ENCODE measurements at places on chromosomes 12 and 14. TPM values are rescaled to one million over a fixed set of nuclear protein-coding genes. Genes with fewer than 3 reads are reported as not detected.

DNA sequence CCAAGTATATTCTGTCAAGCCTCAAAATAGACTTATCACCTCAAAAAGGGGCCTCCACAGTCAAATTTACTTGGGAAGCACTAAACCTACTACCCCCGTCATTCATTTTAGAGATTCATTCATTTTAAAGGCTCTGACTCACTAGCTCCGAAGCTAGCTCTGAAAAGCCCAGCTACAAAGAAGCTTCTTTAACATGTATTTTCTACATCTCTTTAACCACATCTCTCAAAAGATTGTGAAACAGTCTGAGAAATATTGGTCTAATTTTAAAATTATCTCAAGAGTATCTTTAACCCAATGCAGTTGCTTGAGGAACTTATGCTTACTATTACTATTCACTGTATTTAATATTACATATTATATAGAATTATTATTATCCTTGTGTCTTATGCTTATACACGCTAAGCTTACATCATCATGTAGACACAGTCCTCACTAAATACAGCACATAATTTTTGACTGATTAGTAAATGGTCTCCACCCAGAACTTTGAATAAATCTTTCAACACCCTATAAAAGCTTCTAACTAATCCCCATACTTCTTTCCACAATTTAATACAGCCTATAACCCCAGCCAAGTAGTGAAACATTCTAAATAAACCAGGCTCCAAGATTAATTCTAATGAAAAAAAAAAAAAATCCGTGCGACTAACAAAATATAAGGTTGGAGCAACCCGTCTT is 7.8 kb downstream of the NT5DC3 start:
- peaks cover 12% of the 10 kb centered on the region for H3K36me3 ChIP-seq
- H3K27me3 ChIP-seq, result peaks cover 9% of the 10 kb centered on the region
- DNase-seq, result no peak
- peaks cover 15% of the 10 kb centered on the region for H3K4me1 ChIP-seq

DNA sequence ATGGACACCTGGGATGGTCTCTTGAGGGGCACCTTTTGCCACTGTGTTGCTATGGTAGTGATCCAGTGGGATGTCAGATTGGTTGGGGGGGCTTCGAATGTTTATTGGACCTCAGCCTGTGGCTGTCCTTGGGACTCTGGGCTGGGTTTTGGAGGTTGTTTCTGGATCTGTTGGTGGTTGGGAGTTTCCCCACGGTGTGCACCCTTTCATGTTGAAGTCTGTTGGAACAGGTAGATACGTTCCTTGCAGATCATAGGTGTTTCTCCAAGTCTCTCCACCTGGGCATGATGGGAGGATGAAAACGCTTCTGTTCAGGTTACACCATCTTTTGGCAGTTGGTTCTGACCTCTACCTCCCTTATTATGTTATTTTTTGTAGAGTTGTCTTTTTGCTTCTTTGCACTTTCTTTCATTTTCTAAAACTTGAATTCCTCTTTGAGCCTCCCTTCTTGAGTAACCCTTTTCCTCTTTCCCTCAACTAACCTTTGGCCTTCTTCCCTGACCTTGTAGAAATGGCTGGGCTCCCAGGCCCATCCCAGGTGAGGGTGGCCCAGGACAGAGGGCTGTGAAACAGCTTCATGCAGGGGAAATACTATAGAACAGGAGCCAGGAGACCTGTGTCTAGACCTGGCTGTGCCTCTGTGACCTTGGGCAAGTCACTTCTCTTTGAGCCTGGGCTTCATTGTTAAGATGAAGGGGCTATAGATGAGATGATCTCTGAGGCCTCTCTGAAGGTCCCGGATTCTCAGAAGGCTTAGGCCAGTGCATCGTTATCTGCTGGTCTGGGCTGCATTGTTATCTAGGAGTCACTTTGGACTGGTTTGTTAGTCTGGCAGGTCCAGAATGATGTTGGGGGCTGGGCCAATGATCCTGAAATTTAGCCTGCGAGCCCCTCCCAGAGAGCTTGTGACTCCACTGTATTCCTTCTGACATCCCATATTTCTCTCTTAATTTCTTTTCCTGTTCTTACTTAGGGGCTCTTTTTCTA is 2.0 kb downstream of the ATN1 start:
- peak overlapping the region; percentile 99 for H3K4me3 ChIP-seq
- no peaks in the 10 kb centered on the region for H3K27me3 ChIP-seq
- peaks cover 57% of the 10 kb centered on the region for H3K4me1 ChIP-seq
- H3K27ac ChIP-seq, result peak overlapping the region; percentile 95
- peaks cover 12% of the 10 kb centered on the region for H3K36me3 ChIP-seq

DNA sequence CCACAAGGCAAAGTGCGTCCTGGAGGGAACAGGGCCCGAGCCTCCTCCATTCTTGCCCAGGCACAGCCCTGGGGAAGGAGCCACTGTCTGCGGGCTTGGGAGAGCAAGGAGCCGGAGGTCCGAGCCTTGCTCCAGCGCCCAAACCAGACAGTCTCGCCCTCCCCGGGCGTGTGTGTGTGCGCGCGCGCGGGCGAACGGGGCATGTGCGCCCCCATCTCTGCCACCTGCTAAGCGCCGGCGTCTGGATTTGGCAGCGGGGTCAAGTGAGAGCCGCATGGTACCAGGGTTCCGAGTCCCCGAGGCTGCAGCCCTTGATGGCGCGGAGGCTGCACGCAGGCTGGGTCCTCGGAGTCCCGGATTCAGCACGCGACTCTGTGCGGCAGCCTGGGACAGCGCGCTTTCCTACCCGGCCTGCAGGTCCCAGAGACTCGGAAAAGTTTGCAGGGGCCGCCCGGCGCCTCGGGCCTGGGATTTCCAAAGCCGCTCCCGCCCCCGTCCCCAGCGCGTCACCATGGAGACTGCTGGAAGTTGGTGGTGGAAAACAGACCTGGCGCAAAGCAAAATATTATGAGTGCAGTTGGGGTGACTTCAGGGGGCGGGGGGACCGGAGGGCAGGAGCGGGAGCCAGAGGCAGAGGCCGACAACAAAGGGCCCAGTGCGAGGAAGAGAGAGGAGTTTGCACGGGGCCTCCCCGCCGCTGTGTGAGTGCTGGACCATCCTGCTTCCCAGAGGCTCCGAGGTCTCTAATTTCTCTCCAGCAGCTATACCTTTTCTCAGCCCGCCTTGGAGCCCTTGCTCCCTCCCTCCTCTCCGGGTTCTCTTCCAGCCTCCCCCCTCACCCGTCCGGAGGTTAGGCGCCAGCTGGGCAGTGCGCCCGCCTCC is 4.2 kb downstream of the RFX4 start:
- peaks cover 88% of the 10 kb centered on the region for H3K27me3 ChIP-seq
- no peaks in the 10 kb centered on the region for H3K36me3 ChIP-seq
- peaks cover 15% of the 10 kb centered on the region for H3K4me1 ChIP-seq
- H3K4me3 ChIP-seq, result peak overlapping the region; percentile 67
- no peak overlapping the region for H3K27ac ChIP-seq

DNA sequence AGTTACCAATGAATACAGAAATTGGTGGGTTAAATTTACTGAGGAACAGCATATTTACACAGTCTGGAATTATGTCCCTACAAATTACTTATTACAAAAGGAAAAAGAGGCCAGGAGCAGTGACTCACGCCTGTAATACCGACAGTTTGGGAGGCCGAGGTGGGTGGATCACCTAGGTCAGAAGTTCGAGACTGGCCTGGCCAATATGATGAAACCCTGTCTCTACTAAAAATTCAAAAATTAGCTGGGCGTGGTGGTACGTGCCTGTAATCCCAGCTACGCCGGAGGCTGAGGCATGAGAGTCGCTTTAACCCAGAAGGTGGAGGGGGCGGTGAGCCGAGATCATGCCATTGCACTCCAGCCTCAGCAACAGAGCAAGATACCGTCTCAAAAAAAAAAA is 52.6 kb downstream of the HECTD1 start:
- H3K4me3 ChIP-seq, result no peak overlapping the region
- no peak for DNase-seq
- peak overlapping the region; percentile 82 for H3K27ac ChIP-seq
- H3K4me1 ChIP-seq, result no peaks in the 10 kb centered on the region

Gene PLEKHG7
- 0.65 TPM for total RNA-seq

Gene ACRBP
- 5.0 TPM for total RNA-seq

- H3K27me3 ChIP-seq, result no peaks in the 10 kb centered on the region
- H3K36me3 ChIP-seq, result no peaks in the 10 kb centered on the region
- H3K4me3 ChIP-seq, result no peak overlapping the region
- no peak for DNase-seq
Measured at GRCh38 chr12:80625901-80626300, 81.5 kb upstream of the MYF6 start.

Data from progenitor cell of endocrine pancreas (in vitro differentiated cells).